COR-L47 (cell line): ENCODE measurements at places on chromosomes 5 and 9.

GRCh38 chr5:79846198-79846521, 144.9 kb downstream of the MTX3 start:
- no peak for DNase-seq

- no peak for DNase-seq
Measured at GRCh38 chr5:33857037-33857436, 34.8 kb downstream of the ADAMTS12 start.

GRCh38 chr5:151095341-151096000, 14.6 kb upstream of the TNIP1 start:
- no peak for DNase-seq

DNA sequence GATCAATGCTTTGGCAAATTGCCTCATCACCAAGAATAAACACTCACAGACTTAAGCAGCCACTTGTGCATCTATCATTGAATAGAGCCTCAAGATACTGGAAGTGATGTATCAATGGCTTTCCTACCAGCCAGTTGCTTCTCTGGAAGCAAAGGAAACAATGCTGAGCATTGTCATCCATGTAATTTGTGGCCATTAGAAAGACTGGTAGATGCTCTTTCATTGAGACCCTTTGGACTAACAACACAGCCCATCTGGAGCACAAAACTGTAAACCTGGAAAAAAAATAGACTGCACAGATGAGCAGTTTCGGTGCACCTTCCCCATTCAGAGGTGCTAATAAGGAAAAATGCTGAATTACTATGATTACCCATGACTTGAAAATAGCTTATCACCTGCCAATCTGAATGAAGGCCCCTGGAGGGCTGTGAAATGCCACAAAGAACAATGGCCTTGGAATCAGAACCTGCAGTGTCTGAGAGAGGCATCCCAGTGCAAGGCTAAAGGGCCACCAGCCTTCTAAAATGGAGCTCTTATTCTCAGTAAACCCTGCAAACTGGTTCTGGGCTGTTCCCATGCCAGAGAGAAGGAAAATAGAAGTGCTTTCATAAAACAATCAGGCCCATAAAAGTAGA, 127.5 kb downstream of the RFK start:
- DNase-seq = peak; percentile 64

- no peak for DNase-seq
Measured at GRCh38 chr9:130305381-130305780, 39.8 kb downstream of the HMCN2 start.

- DNase-seq = peak; percentile 45
Measured at GRCh38 chr5:136082390-136083193, 50.1 kb upstream of the SMAD5 start.

GRCh38 chr9:116817762-116818161, 130.7 kb downstream of the TRIM32 start:
- DNase-seq = no peak
